ENCODE measurements at places on chromosomes 2 and 18. TPM values are rescaled to one million over a fixed set of nuclear protein-coding genes. Genes with fewer than 3 reads are reported as not detected.

GRCh38 chr18:43525169-43525568, 247.9 kb upstream of the SYT4 start:
- DNase-seq = no peak

Gene SLC11A1
- polyA plus RNA-seq = 0.37 TPM

- DNase-seq = no peak
These were observed 78.7 kb downstream of the GBX2 start for GRCh38 chr2:236089271-236090026.

Gene OSBPL6
- 6.2 TPM for polyA plus RNA-seq

- DNase-seq = no peak
These were observed 107.7 kb downstream of the LBH start for GRCh38 chr2:30339071-30339470.

GRCh38 chr18:519019-519879, 18.7 kb upstream of the COLEC12 start:
- no peak for DNase-seq

- DNase-seq = no peak
These were observed 89.9 kb upstream of the HPCAL1 start for GRCh38 chr2:10212827-10213226.

Gene SERPINB2
- not detected for polyA plus RNA-seq

Gene GPR55
- 0.04 TPM for polyA plus RNA-seq

Gene SPTBN1
- polyA plus RNA-seq = 256 TPM

DNA sequence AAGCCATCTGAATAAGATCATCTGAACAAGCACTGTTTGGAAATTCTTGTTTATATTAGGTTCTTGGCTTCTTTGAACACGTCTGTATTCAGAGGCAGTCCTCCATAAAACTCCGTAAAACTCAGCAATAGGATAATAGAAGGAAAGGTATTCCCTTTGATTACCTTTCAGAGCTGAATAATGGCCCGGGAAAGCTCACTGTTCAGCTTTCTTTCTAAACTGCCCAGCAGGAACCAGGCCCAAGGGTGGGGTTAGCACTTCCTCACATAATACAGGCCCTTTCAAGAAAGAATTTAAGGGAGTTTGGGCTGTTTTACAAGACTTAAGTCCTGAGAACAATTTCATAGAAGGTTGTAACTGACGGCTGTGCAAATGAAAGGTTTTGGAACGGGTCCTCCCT, 72.2 kb upstream of the PHLPP1 start:
- no peak for DNase-seq

GRCh38 chr18:23263551-23264235, 128.4 kb downstream of the CABLES1 start:
- DNase-seq = no peak

DNA sequence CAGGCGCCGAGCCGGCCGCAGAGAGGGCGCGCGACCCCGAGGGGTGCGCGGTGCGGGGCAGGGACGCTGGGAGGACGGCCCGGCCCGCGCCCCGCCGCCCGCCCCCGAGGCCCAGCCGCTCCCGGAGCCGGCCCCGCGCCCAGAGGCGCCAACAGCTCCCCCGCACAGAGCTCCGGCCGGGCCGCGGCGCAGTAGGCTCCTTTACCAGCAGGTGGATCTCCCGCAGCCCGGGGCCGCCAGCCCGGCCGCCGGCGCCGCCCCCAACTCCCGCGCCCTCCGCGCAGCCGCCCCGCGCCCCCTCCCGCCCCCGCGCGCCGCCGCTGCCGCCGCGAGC, 258 bp downstream of the MGAT4A start:
- DNase-seq = no peak

Gene UPP2
- 0.11 TPM for polyA plus RNA-seq

DNA sequence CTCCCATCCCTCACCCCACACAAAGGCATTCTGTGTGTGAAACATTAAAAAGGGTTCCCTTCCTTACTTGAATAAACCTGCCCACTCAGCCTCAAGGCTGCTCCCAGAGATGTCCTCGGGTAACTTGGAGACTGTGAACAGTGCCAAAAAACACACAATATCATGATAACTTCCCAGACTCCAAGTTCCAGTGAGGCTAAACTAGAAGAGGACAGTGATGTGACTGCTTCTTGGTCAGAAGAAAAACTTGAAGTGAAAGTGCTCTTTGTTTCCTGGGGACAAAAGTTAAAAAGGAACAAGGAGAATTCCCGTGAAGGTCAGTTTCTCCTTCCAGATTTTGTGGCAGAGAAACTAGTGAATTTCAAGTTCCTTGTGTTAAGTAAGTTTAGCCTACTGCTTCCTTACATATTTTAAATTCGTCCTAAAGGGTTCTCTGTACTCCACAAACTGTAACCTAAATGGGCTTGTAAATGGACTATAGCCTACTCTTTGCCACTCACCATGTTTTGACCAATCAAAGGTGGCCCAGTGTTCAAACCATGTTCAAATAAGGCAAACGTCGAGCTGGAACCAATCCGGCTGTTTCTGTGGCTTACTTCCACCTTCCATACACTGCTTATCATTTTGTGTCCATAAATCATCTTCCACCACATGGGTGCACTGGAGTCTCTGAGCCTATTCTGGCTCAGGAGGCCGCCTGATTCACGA, 20.4 kb downstream of the TPRKB start:
- no peak for DNase-seq

GRCh38 chr2:216713691-216714336, 18.5 kb upstream of the IGFBP5 start:
- no peak for DNase-seq

Gene C1GALT1C1L
- 1.0 TPM for polyA plus RNA-seq

Gene GAREM2
- 3.9 TPM for polyA plus RNA-seq

DNA sequence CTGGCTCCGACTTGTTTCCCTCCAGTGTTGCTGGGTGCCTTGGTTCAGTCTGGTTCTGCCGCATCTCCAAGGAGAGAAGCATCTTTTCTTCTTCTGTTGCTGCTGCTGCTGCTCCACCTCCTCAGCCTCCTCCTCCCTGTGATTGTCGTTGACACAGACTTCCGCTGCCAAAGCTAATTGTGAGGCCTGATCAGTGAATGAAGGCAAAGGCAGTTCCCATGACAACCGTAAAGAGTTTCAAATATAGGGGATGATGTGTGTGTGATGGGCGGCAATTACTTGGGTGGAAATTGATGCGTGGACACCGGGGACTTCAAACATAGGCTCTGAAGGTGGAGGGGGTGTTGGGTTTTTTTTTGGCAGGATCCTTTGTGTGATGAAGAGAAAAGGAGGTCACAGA, 13.7 kb downstream of the TET3 start:
- DNase-seq = no peak

DNA sequence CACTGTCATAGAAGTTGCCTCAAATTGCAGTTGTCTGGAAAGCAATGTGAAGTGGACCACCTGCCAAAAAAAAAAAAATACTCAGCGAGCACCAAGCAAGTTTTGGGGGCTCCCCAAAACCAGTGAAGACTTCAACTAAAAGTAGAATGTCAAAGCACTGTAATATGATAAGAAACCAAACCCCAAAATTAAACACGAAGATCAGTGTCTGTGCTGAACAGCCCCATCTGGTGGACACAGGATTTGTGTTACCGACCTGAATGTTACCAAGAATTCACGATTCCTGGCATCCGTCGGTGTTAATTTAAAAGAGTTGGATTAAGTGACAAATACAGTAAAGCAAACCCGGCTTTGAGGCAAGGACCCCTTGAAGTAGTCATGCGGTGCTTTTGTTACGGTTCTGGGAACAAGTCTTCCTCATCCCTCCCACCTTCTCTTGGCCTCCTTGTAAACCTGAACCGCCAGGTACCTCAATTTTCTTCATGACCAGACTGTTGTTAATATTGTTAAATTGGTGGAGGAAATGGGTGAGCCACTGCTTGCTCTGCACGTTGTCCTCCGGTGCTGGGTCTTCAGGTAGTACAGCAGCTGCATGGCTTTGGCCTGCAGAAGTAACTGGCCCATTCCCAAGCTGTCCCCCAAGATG, 31.3 kb upstream of the SSB start:
- DNase-seq = peak; percentile 31

DNA sequence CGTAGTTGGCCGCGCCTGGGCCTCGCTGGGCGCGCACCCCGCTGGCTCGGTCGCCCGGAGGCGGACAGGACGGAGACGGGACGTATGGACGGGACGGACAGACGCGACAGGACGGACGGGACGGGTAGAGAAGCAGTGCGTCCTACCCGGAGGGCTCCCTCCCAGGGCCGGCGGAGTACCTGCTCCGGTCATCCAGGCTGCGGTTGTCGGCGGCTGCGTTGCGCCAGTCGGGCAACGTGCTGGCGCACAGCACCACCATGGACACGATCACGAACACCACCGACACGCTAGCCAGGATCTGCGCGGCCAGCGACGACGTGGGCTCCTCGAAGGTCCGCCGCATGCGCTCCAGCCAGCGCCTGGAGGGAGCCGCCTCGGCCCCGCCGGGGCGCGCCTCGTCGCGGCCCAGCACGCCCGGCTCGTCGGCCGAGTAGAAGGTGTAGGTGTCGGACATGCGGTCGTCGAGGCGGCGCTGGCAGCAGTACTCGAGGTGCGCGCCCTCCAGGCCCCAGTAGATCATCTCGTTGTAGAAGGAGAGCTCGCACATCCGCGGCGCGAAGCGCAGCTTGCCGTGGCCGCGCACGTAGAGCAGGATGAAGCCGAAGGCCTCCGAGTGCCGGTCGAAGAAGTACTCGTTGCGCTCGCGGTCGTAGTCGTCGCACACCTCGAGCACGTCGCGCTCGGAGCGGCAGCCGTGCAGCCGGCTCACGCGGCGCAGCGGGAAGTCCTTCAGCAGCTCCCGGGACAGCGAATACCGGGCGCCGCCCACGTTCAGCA, 903 bp downstream of the KCNG3 start:
- no peak for DNase-seq

GRCh38 chr18:11121443-11121849, 27.9 kb downstream of the PIEZO2 start:
- no peak for DNase-seq

- DNase-seq = no peak
These were observed 96.2 kb downstream of the GLI2 start for GRCh38 chr2:120831891-120832290.

Gene PDE1A
- 8.0 TPM for polyA plus RNA-seq

Data from forelimb muscle (tissue), 1 donor.